Daoy (cell line): ENCODE measurements at places on chromosomes 12 and 14. TPM values are rescaled to one million over a fixed set of nuclear protein-coding genes. Genes with fewer than 3 reads are reported as not detected.

MEG3 gene
- total RNA-seq = 13.5 and 14.3 TPM in 2 replicates

GRCh38 chr14:64792231-64792630 lies 87.5 kb downstream of the SPTB start:
- DNase-seq = no peak

- DNase-seq = no peak
Measured at GRCh38 chr14:69408331-69408960, 10.0 kb downstream of the SLC39A9 start.

DNA sequence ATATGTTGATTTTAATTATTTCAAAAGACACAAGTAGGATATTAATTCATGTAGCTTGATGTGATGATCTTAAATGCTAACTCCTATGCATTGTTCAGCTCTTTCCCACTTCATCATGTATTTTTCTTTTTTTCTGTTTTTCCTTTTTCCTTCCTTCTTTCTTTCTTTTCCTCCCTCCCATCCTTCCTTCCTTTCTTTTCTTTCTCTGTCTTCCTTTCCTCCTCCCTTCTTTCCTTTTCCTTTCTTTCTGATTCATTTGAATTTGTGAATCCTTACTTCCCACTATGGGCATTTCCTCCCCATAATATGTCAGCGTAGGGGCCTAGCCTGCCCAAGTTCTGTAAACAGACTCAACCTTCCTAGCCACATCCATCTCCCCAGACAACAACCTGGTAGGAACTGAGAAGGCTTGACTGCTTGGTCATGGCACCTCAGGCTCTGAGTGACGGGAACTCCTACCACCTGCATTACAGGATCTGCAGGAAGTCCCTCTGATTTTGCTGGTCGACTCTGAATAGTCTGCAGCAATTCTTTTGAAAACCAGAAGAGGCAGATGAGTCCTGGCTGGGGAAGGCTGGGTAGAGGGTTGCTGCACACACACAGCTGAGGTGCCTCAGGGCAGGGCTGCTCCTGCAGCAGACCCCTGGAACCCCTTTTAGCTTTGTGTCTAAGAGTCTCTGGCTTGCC lies 33.4 kb upstream of the BHLHE41 start:
- no peak for DNase-seq

DNA sequence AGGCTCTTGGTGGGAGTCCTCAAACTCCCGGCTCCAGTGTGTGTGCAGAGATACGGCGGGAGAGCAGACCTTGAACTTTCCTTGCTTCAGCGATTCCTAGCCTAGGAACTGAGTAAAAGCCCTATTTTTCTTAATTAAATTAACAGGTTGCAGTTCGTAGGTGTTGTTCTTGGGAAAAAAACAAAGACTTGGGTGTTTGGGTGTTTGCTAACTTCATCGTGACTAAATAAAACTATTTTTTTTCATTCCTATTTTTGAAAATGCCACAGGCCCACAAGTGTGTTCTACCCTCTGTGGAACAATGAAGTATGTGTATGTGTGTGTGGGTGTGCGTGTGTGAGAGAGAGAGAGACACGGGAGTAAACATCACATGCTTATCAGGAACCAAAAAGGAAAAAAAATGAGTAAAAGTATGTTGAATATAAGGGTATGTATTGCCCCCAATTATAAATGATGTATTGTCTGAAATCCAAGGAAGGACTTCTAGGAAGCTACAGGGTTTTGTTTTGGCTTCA lies 651 bp downstream of the TMEM117 start:
- DNase-seq = no peak

DNA sequence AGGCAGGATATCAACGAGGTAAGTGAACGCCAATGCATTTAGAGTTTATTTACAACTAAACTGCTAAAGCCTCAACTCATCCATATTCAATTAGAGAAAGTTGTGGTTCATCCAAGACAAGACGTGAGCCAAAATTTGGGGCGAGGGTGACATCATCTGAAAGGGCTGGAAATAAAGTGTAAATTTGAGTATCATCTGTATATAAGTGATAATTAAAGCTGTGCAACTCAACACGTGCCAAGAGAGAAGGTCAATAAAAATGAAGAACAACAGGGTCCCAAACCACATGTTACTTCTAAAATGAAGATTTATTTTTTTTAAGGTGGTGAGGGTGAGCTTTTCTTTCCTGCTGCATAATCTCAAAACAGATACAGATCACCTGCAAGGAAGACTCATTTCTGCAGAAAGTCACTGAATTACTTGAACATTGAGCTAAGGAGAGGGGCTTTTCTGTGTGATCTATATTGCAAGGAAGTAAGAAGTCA lies 203.6 kb downstream of the EFCAB11 start:
- DNase-seq = no peak

- DNase-seq = no peak
Measured at GRCh38 chr14:60183741-60184140, 18.5 kb upstream of the DHRS7 start.

DNA sequence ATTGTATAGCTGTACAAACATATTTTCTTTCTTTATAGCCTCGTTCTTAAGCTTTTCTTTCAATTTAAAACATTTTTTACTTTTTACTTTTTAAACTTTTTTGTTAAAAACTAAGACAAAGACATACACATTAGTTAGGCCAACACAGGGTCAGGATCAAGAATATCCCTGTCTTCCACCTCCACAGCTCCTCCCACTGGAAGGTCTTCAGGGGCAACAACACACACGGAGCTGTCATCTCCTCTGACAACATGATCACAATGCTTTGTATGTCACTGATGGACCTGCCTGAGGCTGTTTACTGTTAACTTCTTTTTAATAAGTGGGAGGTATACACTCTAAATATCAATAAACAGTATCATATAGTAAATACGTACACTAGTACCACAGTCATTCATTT lies 191.3 kb downstream of the SYT10 start:
- no peak for DNase-seq

GRCh38 chr12:9084417-9084816 lies 31.3 kb downstream of the A2M start:
- no peak for DNase-seq

- no peak for DNase-seq
Measured at GRCh38 chr14:50859296-50859624, 12.6 kb upstream of the ABHD12B start.

PHETA1 gene
- 6.3 and 11.8 TPM in 2 replicates for total RNA-seq

GALC gene
- 16.8 and 19.3 TPM in 2 replicates for total RNA-seq

DNA sequence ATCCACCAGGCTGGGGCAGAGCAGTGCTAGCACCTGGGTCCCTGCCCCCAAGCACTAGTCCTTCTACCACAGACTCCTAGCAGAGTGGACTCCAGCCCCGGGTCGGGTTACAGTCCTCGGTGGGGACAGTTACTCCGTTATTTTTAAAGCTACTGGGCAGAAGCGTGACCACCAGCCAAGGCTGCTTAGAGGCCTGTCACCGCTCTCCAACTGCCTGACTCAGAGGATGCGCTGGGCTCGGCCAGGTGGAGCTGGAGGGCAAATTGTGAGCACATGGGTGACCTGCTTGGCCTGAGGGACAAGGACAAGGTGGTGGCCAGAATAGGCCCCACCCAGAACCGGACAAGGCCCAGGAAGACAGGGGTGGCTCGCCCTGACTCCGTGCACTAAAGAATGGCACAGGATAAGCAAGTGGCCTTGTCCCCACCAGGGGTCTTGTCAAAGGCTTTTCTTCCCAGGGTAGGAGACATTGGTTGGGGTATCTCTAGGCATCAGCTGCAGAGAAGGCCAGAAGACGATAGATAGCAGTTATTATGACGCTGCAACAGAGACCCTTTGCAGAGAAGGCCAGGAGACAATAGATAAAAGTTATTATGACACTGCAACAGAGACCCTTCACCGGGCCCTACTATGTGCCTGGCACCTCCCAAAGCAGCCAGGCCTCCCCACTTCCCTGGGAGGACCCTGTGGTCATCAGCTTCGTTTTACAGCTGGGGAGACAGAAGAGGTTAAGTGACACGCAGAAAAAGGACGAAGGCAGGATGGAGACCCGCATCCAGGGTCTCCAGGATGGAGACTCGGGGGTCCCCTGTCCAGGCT lies 1.6 kb downstream of the ABCB9 start:
- no peak for DNase-seq
